ENCODE measurements at places on chromosomes 4 and X. TPM values are rescaled to one million over a fixed set of nuclear protein-coding genes. Genes with fewer than 3 reads are reported as not detected.

TRIM61 gene
- 2.6 TPM for total RNA-seq

HMX1 gene
- total RNA-seq: not detected

HCCS gene
- 19.3 TPM for total RNA-seq

P2RY4 gene
- total RNA-seq: not detected

SNCA gene
- 83.0 TPM for total RNA-seq

PPP4R3C gene
- not detected for total RNA-seq

HPF1 gene
- 13.0 TPM for total RNA-seq
